Stomach (tissue), 19 donors: ENCODE measurements at places on chromosomes 12 and 14.

- DNase-seq: no peak
Measured at GRCh38 chr12:123040106-123040505, 59.6 kb downstream of the ARL6IP4 start.

- no peak for DNase-seq
Measured at GRCh38 chr12:75135026-75135425, 74.6 kb downstream of the KCNC2 start.

GRCh38 chr12:109014984-109015765 is 5.7 kb downstream of the SVOP start:
- no peak for DNase-seq

DNA sequence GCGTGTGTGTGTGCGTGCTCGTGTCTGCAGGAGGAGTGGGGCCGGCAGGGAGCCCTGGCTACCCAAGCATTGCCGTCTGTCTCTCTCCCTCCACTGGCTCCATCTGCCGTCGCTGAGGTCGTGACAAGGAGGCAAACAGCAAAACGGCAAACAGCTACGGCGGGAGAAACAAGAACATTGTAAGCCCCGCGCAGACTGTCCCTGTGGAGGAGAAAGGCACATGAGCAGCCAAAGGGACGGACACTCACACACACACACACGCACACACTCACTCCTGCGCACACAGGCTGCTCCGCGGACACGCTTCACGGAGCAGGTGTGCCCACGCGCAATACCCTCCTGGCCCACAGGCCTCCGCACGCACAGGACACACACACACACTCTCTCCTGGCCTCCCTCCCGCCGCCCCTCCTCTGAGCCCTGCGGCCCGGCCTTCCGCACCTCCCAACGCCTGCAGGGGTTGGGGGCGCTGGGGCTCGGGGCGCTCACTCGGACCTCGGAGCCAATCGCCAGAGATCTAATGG is 905 bp downstream of the CISTR start:
- peak; percentile 75 for DNase-seq

- DNase-seq: peak; percentile 22
Measured at GRCh38 chr14:100283984-100284881, 22.0 kb downstream of the SLC25A29 start.

DNA sequence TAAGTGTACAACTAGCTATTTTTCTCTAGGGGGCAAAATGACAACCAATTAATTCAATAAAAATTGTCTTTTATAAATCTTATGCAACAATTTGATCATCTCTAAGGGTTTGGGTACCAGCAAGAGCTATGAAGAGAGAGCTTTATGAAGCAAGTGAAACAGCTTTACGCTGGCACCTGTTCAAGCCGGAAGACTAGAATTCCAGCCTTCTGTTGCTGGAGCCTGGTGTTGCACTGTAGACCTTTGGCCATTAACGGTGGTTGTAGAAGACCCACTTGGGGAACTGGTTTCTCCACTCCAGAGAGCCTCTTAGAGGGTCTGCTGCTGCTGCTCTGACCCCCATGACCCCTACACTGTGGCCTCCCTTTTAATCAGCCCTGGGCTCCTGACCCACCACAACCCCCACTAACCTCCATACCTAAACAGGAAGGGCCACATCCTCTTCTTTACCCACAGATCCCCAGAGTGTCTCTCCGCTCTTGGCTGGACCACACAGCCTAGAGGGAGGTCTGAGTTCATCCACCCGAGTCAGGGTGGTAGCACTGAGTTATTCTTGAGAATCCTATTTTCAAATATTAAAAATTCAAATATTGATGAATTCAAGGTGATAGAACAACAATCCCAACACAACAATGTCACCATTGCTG is 54.6 kb upstream of the STON2 start:
- DNase-seq: no peak
